Stimulated activated CD8-positive, alpha-beta memory T cell treated with anti-CD3 and anti-CD28 coated beads, Interleukin-2, amount 100 ng/mL, for 1 hour (primary cell): ENCODE measurements at places on chromosomes 13 and 19.

DNA sequence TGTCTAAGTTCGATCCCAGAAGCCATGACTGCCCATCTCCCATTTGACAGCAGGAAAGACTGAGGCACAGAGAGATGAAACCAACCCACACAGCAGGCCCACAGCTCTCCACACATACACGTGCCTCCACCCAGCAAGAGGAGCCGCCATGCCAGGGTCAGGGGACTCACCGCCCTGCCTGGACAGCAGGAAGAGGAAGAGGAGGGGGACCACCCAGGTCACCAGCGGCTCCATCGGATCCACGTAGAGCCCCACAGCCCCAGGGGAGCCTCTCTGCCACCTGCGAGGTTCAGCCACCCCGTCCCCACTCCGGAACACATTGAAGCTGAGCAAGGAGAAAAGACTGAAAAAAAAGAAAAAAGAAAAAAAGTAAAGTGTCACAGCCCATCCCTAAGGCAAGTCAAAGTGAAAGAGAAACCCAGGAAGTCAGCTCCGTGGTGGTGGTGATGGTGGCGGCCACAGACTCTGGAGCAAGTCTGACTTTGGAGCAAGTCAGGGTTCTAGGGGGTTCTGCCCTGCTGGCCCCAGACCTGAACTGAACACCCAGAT lies at the start of gene IL12RB1:
TSS of gene IL12RB1 (minus strand) at position 345 of the 549 bp plus-strand sequence. CDS start at position 234, 111 bp downstream.
- peak; percentile 31 for DNase-seq

DNA sequence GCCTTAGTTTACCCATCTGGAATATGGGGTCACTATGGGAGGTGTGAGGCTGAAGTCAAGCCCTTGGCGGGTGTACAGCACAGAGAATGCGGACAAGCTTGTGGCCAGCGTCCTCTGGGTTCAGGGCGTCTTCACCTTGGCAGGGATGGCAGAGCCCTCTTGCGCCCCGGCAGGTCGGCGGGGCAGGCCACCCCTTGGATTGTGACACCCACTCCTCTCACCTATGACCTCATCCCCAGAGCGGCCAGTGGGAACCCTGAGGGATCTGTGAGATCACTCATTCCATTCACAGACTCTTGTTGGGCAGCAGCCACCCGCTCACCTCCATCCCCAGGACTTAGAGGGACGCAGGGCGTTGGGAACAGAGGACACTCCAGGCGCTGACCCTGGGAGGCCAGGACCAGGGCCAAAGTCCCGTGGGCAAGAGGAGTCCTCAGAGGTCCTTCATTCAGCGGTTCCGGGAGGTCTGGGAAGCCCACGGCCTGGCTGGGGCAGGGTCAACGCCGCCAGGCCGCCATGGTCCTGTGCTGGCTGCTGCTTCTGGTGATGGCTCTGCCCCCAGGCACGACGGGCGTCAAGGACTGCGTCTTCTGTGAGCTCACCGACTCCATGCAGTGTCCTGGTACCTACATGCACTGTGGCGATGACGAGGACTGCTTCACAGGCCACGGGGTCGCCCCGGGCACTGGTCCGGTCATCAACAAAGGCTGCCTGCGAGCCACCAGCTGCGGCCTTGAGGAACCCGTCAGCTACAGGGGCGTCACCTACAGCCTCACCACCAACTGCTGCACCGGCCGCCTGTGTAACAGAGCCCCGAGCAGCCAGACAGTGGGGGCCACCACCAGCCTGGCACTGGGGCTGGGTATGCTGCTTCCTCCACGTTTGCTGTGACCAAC lies at the start of gene SPACA4:
TSS of gene SPACA4 (plus strand) at position 280 of the 896 bp plus-strand sequence. CDS start at position 517, 237 bp downstream.
- DNase-seq: no peak

DNA sequence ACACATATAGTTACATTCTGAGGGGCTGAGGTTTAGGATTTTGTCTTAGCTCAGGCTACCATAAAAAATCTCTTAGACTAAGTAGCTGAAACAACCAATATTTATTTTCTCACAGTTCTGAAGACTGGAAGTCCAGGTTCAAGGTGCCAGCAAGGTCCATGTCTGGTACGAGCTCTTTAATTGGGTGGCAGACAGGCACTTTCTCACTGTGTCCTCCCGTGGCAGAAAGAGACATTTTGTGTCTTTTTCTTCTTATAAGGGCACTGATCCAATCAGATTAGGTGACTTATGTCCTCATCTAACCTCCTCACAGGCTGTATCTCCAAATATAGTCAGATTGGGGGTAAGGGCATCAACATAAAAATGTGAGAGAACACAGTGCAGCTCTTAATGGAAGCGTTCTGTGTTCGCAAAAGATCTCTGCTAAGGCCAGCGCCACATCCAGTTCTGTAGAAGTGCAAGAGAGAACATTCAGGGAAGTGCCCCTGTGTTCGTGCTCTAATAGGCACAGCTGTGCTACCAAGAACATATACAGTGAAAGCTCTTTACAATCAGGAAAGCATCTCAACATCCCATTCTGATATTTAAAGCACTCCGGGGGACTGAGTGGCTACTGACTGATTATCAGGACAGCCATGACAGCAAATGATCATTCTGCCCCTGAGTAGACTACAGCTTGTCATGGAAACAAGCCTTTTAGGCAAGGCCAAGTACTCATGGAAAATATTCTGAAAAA lies 819.2 kb downstream of the LIG4 start:
- DNase-seq: no peak

DNA sequence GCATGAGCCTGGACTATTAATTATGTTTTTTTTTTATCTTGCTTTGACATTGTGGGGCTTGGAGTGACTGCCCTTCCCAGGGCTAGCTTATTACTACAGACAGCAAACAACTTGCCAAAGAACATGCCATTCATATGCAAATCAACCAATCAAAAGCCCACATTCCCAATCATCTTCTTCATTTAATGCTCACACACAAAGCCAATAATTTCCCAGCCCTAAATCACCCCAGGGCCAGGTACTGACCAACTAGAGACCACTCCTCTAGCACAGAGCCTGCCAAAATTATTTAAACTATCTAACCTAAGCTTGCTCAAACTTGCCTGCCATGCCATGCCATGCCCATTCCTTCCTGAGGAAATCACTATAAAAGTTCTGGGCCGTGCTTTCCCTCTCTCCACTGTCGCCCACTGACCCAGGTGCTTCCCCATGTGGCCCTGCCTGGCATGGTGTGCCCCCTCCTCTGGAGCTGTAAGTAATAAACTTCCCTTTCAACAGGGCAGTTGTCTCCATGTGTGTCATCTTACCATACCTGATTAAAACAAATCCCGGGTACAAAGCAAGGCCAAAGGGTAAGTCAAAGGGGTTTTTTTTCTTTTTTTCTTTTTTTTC lies 15.7 kb downstream of the PBX4 start:
- DNase-seq: no peak

DNA sequence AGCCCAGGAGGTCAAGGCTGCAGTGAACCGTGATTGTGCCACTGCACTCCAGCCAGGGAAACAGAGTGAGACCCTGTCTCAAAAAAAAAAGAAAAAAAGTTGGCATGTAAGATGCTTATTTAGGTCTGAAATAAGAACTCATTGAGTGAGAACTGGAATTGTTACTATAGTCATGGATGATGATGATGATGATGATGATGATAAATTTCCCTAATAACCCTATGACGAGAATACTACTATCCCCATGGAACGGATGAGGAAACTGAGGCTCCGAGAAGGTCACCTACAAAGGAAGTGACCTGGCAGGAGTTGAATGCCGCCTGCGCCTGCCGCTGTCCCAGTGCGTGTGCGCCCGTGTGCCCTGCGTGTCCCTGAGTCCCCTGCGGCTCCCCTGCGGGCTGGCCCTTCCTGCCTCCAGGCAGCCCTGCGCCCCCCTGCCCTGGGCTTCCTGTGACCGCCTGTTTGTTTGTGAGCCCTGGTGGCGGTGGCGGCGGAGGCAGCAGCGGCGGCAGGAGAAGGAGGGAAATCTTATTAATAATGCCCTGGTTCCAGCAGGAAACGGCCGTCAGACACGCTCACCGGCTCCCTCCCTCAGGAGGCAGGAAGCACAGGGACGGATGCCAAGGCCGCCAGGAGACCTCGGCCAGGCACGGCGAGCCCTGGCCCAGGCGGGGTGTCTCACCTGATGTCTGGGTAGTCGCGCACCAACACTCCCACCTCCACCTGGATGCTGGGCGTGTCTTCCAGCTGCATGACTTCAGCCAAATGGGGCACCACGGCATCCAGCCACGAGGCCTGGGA lies 29.6 kb downstream of the EXOC3L2 start:
- no peak for DNase-seq

GRCh38 chr13:35724446-35724845 lies 248.0 kb upstream of the MAB21L1 start:
- no peak for DNase-seq

GRCh38 chr19:18135712-18136584 lies 17.0 kb upstream of the PIK3R2 start:
- no peak for DNase-seq

GRCh38 chr19:51368366-51369282 lies at the start of gene CLDND2:
Gene CLDND2, minus strand, starts transcription at chr19:51369003. Its CDS starts 426 bp downstream, at chr19:51368577.
- no peak for DNase-seq

GRCh38 chr19:34711890-34712289 lies 22.2 kb upstream of the ZNF181 start:
- DNase-seq: no peak

DNA sequence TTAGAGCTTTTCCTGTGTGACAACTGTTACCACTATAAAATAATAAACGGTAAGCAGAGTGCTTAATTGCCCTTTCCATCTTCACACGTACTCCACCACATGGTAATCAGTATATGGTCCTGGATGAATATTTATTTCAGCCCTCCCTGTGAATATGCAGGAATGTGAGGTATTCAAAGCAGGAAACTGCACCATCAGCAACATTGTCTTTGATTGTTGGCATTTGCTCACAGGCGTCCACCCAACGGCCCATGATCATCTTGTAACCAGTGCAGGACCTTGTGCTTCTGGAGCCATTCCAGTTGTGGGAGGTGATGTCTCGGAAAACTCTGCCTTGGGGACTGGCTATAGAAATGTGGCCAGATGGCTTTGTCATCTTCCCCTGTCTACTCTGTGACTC lies 132.6 kb downstream of the COG6 start:
- no peak for DNase-seq

DNA sequence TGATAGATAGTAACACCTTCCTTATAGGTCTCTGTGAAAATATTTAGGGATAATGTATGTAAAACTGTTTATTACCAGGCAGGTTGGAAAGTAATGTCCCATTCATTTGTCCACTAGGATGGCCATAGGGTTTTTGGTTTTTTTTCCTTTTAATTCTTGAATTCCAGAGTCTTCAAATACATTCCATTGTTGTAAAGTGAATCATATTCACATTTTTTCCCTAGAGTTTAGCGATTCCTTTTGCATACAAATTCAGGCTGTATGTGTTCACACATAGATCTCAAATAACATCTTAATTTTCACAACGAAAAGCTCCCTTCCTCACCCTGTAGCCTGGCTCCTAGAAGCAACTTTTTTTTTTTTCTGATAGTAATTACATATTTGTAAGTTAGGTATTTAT lies 1.8 kb upstream of the ZNF557 start:
- no peak for DNase-seq

DNA sequence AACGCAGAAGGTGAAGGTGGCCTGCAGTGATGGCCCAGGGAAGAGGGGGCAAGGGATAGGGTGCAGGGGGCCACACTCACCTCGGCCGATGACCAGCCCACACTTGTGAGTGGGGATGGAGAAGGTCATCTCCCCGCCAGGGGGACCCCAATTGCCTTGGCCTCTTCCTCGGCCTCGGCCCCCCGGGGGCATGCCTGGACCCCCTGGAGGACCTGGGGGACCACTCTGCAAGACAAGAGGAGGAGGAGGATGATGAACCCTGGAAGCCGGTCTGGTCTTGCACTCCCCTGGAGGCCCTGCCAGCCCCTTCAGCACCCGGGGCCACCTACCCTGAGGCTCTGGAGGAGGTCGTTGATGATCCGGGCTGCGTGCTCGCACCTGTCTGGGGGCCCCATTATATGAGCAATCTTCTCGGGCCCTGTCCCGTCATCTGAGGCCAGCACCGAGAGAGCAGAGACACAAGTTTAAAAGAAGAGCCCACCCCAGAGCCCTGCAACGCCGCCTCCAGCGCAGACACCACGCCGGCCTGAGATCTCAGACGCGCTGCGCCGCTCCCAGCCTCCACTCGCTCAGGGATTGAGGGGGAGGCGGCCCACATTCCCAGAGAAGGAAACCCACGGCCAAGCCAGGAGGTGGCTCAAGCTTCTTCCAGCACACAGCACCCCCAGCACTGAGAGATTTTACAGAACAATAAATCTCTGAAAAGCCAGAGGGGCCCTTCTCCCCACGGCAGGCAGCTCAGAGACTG lies 7.8 kb downstream of the KHSRP start:
- DNase-seq: no peak

DNA sequence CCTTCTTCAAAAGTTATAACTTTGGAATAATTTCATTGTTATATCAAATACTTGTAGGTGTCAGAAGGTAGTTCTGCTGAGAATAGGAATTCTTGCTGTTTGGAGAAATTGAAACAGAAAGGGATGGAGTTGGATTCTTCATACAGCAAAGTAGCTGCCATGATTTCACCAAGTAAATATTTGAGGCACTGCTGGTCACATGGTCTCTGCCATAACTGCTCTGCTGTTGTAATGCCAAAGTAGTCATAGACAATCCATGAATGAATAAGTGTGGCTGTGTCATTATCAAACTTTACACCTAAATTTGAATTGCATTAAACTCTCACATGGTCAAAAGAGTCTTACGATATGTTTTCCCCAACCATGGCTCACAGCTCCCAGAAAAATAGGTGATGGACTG lies 308.6 kb downstream of the GPC6 start:
- no peak for DNase-seq

GRCh38 chr19:33554821-33555220 lies 33.2 kb upstream of the PEPD start:
- DNase-seq: no peak

GRCh38 chr19:13366529-13367143 lies 139.6 kb downstream of the CACNA1A start:
- DNase-seq: no peak

- no peak for DNase-seq
These were observed 910.2 kb upstream of the SLC10A2 start for GRCh38 chr13:103976371-103976770.

DNA sequence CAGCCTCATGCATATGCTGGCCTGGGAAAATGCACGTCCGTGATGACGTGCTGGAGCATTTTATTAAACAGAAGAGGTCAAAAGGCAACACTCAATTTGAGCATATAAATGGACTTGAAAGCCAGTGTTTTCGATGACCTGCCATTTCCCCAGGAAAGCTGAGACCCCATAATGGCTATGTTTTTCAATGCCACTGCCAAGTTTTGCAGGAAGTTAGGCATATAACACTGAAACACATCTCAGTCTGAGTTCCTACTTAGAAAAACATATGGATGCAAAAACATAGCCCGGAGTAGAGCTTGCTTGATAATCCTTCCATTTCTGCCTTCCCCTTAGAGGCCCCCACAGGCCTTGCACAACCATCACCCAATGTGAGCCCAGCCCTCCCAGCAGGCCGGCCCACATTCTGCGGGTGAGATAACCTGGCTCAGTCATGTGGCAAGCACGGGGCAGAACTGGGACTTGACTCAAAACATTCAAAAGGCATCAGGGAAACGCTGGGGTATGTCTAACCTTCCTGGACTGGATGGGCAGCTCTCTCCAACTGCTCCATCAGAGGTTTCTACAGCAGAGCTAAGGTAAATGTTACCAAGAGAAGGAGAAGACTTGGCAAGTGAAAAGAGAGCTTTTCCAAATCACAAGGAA lies 24.9 kb downstream of the EPS15L1 start:
- peak; percentile 24 for DNase-seq
